ENCODE measurements at places on chromosomes 7 and 10.
A peak's percentile ranks its signal among the peaks of the same experiment; 100 is the strongest.

DNA sequence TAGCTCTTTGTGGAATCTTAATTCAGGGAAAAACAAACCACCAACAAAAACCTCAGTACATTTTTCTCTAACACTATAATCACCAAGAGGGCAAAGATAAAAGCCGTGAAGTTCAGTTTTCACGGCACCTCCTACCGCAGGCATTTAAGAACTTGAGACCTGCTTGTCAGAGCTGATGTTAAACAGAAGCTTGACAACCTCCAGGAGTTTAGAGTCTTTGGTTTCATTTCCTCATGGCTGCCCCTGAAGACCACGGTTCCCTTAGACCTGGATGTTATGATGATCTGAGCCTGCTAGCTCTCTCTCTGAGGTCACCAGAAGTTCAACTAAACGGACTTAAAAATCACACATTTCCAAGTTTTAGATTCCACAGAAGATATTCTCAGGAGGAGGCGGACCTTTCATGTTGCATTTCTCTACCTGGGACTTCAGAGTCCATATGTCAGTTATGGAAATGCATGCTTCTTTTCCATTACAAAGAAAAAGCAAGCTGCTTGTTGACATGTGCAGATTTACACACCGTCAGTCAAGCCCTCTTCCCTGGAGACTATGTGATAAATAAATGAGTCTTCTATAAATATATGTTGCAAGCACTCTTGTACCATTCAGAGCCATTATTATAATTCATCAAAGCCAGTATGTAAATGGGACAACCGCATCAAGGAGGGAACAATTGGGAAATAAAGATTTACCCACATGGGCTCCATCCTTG is 258.0 kb downstream of the GFRA1 start:
- no peak for DNase-seq

DNA sequence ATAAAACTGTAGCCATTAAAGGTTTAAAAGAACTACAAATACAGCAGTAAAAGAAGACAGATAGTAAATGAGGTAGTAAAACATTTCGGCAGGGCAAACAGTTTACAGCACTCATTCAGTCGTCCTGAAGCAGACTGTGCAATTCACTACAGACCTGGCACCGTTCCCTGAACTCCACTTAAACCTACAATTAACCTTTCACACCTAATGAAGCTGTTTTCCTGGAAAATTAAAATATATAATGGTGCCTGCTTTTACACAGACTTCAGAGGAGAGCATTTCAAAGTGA is 335.3 kb downstream of the GFRA1 start:
- no peak for DNase-seq

GRCh38 chr7:132836746-132837145 is 245.1 kb downstream of the CHCHD3 start:
- DNase-seq = no peak

DNA sequence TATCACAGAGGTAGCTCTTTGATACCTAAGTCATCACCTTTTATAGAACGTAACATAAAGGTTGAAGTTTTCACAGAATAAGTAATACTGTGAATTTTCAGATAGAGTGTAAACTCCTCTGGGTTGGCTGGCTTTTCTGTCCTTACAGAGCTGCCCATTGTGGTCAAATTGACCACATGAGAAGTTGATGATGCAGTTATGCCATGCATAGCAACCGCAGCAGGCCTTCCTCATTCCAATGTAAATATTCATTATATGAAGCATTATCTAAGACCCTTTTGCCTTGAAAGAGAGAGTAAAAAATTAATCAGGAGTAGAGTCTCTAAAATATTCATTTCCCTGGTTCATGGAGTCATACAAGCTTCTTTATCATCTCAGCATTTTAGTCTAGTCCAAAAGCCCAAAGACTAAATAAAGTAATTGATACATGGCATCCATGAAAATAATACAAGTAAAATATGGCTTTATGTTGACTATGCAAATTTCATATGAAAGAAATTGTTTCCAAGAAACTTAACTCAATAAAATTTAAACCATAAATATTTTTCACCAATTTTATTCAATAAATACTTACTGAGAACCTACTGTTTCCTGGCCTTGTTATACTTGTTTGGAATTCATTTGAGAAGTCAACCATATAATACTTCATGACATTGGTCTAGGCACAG is 516.4 kb downstream of the PCDH15 start:
- DNase-seq = no peak

GRCh38 chr10:25978771-25979170 is 44.7 kb downstream of the MYO3A start:
- no peak for DNase-seq

DNA sequence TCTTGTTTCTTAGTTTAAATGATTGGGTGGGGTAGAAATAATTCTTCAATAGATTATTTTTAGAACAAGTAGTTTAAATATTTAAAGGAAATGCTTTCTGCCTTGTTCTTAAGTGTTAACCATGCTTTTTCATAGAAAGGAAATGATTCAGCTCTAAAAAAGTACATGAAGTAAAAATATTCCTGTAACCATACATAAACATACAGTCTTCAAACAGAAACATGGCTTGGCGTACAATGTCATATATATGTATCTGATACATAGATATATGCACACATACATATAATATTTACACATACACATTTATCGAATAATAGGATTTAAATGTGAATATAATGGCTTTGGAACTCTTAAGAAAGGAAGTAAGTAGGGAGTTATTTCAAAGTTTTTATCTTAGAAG is 84.4 kb downstream of the RUNDC3B start:
- no peak for DNase-seq

DNA sequence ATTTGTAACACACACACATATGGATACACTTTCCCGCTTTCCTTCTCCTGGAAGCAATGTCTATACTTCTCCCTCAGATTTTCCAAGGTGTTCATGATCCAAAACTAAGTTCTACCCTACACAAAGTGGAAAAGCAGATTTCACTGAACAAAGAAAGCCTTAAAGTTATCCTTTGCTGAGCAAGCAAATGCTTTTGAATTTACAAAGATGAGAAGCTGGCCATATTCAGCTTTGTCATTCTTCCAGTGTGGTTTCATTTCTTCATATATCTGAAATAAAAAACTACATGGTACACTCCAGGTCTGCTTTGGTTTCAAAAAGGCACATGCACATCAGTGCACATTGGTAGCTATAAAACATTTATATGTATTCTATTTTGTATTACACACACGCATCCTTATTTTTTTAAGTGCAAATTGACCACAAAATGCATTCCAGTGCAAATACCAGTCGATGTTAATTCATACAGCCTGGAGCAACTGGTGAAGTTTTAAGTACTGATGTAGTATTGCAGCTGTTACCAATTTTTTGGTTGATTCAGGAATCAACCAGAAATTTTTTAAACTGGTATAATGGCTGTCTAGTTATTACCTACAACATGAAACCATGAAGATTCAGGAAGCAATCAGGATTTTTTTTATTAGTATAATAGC is 65.5 kb upstream of the SRPK2 start:
- no peak for DNase-seq

GRCh38 chr7:45191396-45191795 is 33.8 kb downstream of the RAMP3 start:
- DNase-seq = no peak

DNA sequence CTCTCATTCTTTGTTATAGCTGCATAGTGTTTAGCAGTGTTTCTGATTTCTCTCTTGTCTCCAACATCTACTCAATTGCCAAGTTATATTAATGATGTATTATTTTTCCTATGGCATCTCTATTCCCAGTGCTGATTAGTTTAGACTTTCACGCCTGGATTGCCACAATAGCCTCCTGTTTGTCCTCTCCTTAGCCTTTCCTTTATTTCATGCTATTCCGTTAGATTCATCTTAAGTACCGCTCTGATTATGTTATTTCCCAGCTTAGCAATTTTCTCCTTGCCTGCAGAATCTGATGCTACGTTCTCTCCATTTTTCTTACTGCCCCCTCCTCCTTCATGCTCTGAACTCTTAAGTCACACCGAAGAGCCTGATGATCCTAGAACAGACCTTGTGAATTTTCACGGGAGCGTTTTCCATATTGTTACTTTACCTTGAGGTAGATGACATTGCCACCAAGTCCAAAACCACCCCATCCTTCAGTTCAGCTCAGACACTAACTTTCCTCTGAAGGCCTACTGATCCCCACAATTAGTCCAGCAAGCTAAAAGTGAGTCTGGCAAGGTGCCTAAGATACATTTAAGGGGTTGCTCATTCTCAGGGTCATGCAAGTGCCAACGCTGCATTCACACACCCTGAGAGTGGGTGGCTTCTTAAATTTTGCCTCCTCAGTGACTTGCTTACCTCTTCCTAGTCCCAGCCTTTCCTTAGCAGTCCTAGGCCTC is 6.6 kb upstream of the NRF1 start:
- no peak for DNase-seq

- DNase-seq = no peak
Measured at GRCh38 chr10:63094405-63094804, 38.7 kb upstream of the NRBF2 start.

- no peak for DNase-seq
Measured at GRCh38 chr10:119221201-119221600, 13.8 kb downstream of the GRK5 start.

- no peak for DNase-seq
Measured at GRCh38 chr7:55019191-55019690, 424 bp downstream of the EGFR start.

- peak; percentile 90 for DNase-seq
Measured at GRCh38 chr10:44959247-44960087, at the start of gene RASSF4. Gene RASSF4 (plus strand): TSS chr10:44959802. CDS start chr10:44970203, 10,401 bp downstream.

- DNase-seq = peak; percentile 70
Measured at GRCh38 chr10:94402204-94402842, at the start of gene TBC1D12. Gene TBC1D12 (plus strand): TSS chr10:94402541. CDS start chr10:94402614, 73 bp downstream.

- DNase-seq = no peak
Measured at GRCh38 chr7:4791101-4791737, 15.8 kb downstream of the AP5Z1 start.

DNA sequence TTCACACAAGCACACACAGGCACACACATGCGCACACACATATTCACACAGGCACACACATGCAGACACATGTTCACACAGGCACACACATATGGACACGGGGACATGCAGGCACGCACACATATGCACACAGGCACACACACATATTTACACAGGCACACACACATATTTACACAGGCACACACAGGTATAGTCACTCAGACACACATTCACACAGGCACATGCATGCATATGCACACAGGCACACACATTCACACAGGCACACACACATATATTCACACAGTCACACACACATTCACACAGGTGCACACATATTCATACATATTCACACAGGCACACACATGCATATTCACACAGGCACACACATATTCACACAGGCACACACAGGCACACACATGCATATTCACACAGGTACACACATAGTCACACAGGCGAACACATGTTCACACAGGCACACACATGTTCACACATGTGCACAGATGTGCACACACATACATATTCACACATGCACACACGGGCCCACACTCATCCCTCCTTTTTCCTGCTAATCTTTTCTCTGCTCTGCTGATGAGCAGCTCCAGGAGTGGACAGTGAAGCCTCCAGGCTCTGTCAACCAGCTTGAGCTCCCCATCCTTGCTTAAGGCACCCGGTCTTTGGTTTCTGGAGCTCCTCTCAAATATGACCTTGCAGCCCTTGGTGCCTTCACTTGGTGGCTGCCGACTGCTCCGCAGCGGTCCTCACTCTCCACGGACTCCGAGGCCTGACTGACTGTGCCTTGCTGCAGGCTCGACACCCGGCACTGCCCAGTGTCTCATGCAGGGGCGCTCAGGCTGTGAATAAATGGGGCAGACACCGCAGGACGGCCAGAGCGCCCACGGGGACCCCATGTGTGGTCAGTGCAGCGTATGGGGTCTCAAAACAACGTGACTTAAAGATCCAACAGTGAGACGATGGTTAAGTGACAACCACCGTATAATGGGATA is 581.2 kb upstream of the MGMT start:
- DNase-seq = no peak

DNA sequence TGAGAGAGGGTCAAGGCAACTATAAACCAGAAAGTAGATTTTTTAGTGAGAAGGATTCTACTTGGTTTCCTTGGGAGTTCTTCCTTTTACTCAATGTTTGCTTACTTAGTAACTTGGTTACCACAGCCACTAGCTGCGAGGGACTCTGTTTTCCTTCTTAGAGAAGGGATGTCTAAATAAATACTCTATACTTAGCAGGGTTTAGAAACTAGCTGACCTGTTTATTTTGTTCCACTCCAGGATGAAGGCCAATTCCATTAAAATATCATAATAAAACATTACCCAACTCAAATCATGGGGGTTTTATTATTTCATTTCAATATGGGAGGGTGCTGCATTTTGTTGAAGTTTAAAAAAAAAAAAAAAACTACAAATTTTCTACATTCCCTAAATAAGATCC is 87.3 kb downstream of the PPP1R3A start:
- DNase-seq = no peak

DNA sequence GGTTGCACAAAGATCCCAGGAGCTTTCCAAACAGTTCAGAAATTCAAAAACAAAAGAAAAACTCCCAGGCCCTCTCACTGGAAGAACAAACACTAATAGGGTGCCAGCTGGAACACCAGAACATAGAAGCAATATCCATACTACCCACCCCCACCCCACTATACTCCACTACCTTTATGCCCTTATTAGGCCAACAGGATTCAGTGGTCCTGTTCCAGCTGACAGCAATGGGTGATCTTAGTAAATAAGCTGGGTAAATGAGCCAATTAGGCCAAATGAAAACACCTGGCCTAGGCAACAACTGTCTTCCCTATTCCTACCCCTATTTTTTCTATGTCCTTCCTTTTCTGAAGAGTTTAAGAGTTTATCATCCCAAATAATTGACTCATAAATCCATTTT is 11.7 kb downstream of the NOC3L start:
- DNase-seq = no peak

DNA sequence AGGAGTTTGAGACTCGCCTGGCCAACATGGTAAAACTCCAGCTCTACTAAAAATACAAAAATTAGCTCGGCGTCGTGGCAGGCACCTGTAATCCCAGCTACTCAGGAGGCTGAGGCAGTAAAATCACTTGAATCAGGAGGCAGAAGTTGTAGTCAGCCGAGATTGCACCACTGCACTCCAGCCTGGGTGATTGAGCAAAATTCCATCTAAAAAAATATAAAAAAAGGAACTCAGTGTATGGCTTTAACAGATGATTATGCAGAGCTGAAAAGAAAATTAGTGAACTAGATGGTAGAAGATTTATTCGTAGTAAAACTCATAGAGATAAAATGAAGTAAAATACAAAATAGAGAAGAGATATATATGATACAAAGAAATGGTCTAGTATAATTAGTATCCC is 12.6 kb upstream of the CNOT4 start:
- DNase-seq = no peak

DNA sequence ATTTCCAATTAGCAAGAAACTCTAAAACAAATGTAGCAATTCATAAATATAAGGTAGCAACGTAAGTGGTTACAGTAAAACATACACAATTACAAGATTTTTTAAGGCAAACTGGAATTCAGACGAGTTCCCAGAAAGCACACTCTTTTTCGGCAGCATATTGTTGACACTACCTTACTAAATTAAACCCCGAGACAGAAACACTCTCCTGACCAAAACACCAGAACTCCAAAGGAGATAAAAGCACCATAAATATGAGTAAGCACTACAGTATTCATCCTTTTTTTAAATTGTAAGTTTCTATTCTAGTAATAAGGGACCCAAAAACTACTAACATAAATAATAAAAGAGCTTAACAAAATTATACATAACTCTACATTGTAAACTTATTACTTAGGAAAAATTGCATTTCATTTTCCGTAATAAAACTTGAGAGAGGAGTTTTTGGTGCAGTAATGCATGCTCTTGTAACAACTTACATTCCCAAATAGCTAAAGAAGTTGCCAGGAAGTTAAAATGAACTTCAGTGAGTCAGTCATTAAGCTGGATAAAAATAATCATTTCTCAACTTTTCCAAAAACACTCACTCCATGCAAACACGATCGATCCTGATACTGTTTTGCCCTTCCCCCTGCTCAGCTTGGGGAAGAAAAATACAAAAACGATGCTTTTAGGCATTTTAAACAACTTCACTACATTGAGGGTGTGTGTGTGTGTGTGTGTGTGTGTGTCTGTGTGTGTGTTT is 2.0 kb downstream of the PIP4K2A start:
- no peak for DNase-seq

Measured in C1 segment of cervical spinal cord (tissue), 14 donors.